Pancreas (tissue), 10 donors: ENCODE measurements at places on chromosomes 13 and 19.

DNA sequence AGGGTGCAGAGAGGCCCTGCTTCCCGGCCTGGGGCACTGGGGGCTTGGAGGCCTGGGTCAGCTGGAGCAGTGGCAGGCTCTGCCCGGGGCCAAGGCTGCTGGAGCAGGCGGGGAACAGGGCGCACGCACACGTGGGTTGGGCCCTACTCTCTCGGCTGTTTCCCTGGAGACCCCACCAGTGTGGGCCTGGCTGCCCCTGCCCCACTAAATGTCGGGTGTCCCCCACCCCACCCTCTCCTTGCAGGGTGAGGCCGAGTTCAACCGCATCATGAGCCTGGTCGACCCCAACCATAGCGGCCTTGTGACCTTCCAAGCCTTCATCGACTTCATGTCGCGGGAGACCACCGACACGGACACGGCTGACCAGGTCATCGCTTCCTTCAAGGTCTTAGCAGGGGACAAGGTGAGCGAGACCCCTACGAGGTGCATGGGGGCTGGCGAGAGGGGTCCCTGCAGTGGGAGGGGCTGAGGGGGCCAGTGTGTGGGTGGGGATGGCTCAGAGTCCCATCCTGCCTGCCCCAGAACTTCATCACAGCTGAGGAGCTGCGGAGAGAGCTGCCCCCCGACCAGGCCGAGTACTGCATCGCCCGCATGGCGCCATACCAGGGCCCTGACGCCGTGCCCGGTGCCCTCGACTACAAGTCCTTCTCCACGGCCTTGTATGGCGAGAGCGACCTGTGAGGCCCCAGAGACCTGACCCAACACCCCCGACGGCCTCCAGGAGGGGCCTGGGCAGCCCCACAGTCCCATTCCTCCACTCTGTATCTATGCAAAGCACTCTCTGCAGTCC, 15.3 kb downstream of the CAPN12 start:
- DNase-seq = no peak

DNA sequence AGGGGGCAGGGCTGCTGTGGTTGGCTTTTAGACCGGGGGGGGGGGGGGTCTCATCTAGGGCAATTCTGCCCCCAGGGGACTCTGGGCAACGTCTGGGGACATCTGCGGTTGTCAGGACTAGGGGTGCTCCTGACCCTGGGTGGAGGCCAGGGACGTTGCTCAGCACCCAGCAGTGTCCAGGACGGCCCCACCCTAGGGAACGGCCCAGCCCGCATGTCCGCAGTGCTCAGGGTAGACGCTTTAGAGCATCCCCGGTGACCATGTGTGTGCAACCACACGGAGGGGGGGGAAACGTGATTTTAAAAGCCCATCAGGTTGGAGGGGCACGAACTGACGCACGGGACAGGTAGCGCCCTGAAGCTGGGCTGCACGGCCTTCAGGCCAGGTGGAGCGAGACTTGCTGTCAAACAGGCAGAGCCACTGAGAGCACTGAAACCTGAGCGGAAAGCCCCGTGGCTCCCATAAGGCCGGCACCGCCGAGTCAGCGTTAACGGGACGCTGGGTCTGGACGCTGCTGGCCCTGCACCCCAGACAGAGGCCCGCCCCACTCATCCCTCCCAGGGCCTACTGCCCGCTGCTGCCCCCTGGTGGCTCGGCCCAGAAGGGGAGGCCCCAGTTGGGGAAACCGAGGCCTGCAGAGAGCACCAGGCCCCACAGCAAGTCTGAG, 8.3 kb downstream of the CACTIN start:
- peak; percentile 37 for DNase-seq

DNA sequence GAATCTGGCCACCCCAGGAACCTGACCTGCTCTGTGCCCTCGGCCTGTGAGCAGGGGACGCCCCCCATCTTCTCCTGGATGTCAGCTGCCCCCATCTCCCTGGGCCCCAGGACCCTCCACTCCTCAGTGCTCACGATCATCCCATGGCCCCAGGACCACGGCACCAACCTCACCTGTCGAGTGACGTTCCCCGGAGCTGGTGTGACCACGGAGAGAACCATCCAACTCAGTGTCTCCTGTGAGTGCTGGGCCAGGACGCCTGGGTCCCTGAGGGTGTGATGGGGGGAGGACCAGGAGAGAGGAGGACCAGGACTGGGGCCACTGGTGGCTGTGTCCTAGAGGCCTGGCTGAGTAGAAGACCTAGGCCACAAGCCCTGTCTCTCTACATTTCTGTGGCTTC, 13.0 kb upstream of the CD33 start:
- DNase-seq = no peak

GRCh38 chr13:39362652-39363381, 240.2 kb downstream of the LHFPL6 start:
- DNase-seq = no peak

DNA sequence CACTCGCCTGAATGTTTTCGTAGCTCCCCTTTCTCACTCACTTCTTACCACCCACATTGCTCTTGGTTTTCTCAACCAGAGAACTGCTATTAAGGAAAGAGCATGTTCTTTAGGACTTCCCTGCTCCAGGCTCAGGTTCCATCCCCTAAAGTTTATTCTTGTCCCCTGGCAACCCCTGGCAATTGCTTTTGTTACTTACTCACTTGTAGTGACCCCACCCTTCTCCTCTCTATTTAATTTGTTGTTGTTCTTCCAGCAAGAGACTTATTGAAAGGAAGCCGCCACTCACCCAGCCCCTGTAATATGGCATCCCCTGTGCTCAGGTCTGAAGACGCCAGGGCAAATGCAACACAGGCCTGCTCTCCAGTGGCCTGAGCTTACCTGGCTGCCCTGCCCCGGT, 233.7 kb upstream of the SOX21 start:
- DNase-seq = no peak

- no peak for DNase-seq
These were observed 12.0 kb downstream of the MLLT1 start for GRCh38 chr19:6267552-6268381.

GRCh38 chr19:31716826-31717225, 367.6 kb upstream of the TSHZ3 start:
- DNase-seq = no peak

DNA sequence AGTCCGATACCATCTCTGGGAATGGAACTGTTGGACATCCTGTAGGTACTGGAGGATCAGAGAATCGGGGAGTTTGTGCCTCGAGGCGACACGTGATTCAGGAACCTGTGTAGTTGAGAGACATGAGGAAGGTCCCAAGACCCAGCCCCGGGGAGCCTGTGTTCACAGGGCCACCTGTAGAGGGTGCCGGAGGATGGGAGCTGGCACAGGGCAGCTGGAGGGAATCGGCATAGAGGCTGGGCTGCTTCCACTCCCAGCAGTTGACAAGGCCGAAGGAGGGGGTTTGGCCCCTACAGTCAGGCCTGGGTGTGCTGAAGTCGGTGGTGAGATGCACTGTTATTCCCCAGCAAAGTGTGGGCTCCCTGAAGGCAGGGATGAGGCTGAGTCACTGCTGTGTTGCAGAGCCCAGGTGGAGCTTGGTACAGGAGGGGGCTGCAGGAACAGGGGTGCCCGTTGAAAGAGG, 2.5 kb upstream of the ISYNA1 start:
- no peak for DNase-seq

GRCh38 chr13:113762075-113762474, 3.0 kb downstream of the TMEM255B start:
- no peak for DNase-seq

DNA sequence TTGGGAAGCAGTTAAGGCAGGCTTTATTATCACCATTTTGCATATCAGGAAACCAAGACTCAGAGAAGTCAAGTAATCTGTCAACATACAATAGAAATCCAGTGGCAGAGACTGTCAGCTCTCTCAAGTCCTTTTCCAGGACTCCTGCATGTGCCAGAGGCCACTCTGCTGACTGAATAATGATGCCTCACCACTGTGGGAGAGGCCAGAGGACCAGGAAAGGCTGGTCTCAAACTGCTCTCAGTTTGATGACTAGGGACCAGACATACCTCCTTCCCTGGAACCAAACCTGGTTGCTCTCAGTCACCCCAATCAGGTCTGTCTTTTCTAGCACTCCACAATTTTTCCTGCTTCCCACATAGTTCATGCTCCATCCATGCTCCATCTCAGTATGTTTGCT, 8.0 kb downstream of the RNASEH2B start:
- DNase-seq = no peak

- no peak for DNase-seq
These were observed 213.8 kb downstream of the DCLK1 start for GRCh38 chr13:35917252-35917941.

DNA sequence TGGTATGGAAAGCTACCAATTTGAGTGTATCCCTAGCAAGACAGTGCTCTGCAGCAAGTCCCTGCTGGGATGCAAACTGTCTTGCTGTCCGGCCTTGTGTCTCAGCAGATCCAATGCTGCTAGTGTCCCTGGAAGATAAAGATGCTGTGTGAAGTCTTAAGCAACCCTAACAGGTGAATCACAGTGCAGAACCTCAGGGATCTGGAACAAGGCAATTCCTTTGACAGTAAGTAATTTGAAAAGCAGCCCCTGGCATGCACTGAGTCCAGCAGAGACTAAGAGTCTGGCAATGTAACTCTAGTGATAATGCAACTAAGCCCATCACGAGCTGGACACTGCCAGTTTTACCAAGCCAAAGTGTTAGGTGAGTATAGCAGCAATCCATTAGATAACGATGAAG, 1.7 kb upstream of the UCHL3 start:
- no peak for DNase-seq

- peak; percentile 76 for DNase-seq
These were observed 7.3 kb upstream of the C13orf46 start for GRCh38 chr13:113981194-113981605.

DNA sequence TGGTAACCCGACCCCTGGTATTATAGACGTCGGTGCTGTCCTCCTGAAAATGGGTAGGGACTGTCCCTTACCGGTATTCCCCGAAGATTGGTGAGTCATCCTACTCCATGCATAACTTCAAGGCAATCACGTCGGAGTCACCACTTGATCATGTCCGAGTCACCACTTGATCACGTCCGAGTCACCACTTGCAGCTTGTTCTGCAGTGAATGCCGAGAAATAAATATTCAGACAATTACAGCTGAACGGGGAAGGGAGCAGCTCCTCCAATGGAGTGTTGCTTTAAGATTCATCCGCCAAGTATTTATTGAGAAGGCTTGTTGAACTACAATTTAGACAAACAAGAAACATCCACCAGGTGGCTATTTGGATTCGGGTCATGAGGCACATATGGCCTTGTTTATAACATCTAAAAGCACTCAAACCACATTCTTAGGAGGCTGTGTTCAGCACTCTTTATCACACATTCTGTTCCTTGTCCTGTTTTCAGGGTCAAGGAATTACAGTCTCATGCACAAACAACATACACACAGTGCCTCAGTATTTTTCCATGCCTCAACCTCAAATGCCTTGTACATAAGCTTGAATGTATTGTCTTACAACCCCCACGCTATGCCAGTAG, 43.1 kb downstream of the ZNF726 start:
- no peak for DNase-seq

- DNase-seq = no peak
These were observed 3.2 kb downstream of the POLRMT start for GRCh38 chr19:629961-630714.

DNA sequence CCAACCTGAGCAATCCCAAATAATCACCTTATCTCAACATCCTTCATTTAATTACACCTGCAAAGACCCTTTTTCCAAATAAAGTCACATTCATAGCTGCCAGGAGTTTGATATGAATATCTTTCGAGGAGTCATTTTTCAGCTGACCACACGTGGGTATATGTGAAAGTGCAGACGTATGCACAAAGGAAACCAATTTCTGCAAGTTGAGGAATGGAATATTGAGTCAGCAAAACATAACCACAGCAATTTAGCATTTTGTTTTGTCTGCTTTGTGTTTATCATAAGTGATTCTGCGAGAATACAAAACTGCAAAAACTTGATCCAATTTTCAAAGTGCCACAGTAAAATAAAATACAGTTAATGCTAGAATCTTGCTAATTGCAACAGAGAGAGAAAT, 295.9 kb downstream of the SUCLA2 start:
- no peak for DNase-seq

DNA sequence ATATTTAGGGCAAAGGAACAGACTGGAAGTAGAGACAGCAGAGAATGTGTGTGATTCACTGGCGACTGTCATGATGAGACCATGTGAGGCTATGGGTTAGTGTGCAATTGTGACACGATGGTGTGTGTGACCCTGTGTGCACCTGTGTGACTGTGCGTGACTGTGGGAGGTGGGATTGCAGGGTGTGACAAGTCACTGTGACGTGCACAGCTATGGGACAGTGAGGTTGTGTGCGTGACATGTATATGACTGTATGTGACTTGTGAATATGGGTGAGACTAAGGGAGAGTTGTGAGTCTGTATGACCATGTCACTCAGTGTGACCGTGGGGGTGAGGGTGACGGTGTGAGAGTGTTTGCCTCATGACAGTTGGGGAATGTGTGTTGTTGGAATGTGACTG, 3.4 kb upstream of the GIPR start:
- no peak for DNase-seq
